ENCODE measurements at places on chromosomes 1 and 21. TPM values are rescaled to one million over a fixed set of nuclear protein-coding genes. Genes with fewer than 3 reads are reported as not detected.

DNA sequence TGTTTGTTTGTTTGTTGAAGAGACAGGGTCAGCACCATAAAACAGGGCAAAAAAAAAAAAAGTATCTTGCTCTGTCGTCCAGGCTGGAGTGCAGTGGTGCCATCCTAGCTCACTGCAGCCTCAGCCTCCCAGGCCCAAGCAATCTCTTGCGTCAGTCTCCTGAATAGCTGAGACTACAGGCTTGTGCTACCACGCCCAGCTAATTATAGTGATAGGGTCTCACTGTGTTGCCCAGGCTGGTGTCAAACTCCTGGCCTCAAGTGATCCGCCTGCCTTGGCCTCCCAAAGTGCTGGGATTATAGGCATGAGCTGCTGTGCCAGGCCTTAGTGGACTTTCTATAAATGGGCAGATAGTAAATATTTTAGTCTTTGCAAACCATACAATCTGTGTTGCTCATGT is 19.2 kb downstream of the DDI2 start:
- DNase-seq = no peak
- no peaks in the 10 kb centered on the region for H3K27me3 ChIP-seq
- H3K27ac ChIP-seq = no peak overlapping the region
- H3K4me1 ChIP-seq = no peaks in the 10 kb centered on the region
- peaks cover 69% of the 10 kb centered on the region for H3K36me3 ChIP-seq

- DNase-seq = no peak
- no peaks in the 10 kb centered on the region for H3K36me3 ChIP-seq
- no peak overlapping the region for H3K27ac ChIP-seq
- no peaks in the 10 kb centered on the region for H3K4me1 ChIP-seq
- H3K27me3 ChIP-seq = no peaks in the 10 kb centered on the region
Observed at GRCh38 chr1:26378088-26378878, 5.7 kb upstream of the ZNF683 start.

- no peak overlapping the region for H3K27ac ChIP-seq
- H3K36me3 ChIP-seq = no peaks in the 10 kb centered on the region
- H3K27me3 ChIP-seq = no peaks in the 10 kb centered on the region
Observed at GRCh38 chr1:205947024-205947423, 3.8 kb upstream of the SLC26A9 start.

- H3K27ac ChIP-seq = no peak overlapping the region
- H3K36me3 ChIP-seq = no peaks in the 10 kb centered on the region
- H3K4me3 ChIP-seq = no peak overlapping the region
- peaks cover 9% of the 10 kb centered on the region for H3K4me1 ChIP-seq
- no peaks in the 10 kb centered on the region for H3K27me3 ChIP-seq
Observed at GRCh38 chr1:111219557-111220286, 7.8 kb upstream of the CHI3L2 start.

DNA sequence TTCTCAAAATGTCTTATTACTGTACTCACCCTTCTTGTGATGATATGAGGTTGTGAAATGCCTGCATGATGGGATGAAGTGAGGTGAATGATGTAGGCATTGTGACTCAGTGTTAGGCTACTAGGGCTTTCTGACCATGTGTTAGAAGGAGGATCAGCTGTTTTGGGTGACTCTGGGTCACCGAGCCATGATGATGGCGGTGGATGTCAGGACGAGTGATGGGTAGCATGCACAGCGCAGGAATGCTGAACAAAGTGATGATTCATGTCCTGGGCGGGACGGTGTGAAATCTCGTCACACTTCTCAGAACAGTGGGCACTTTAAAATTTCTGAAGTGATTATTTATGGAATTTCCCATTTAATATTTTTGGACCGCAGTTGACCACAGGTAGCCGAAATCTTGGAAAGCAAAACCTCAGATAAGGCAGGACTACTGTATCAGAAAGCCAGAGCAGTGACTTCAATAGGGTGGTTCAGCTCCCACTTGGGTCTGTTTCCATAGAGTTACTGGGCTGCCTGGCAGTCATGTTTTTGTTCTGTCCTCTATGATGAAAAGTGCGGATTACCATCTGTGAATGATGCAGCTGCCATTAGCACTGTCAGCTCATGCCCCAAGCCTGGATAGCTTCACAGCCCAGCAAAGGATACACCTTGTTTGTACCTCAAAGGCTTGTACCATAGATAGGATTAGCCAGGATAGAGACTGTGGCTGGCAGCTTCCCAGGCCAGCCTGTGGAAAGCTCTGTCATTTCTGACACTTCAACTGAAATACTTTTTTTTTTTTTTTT is 26.6 kb downstream of the IL6R start:
- no peaks in the 10 kb centered on the region for H3K36me3 ChIP-seq
- no peak overlapping the region for H3K4me3 ChIP-seq
- peaks cover 5% of the 10 kb centered on the region for H3K4me1 ChIP-seq
- H3K27ac ChIP-seq = no peak overlapping the region

GRCh38 chr1:199168888-199169585 is 530.2 kb downstream of the PTPRC start:
- H3K27ac ChIP-seq = no peak overlapping the region
- no peaks in the 10 kb centered on the region for H3K27me3 ChIP-seq
- H3K4me3 ChIP-seq = no peak overlapping the region
- no peak for DNase-seq

DNA sequence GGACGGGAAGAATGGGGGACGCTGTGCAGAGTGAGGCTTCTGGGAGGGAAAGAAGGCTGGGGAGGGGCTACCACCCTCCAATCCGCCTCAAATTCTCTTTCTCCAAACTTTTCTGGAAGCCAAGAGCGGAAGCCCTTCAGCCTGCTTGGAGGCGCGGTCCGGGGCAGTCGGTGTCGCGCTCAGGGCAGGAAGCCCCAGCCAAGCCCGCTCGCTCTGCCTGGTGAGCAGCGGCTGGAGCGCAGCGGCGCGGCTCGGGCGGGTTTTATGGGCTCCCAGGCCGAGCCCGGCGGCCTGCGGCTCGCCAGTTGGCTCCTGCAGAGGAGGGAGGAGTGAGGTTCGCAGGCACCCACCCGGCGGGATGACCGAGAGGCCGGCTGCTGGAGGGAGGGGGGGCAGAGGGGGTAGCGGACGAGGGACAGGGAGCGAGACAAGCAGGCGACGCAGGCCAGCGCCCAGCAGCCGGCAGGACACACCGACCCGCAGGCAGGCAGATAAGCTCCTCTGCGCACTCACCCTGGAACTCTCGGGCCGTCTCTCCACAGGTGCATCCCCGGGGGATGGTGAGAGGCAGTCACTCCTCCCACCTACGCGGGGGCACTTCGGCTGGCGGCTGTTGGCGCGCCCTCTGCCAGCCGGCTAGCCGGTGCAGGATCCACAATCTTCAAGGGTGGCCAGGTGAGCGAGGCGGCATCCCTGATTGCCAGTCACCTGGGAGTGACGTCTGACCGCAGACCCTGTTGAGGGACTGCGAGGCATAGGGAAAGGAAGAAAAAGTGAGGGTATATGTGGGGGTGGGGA is at the start of gene AVPR1B:
Gene AVPR1B, minus strand, starts transcription at position 238 of the 798 bp plus-strand sequence. CDS start 498 bp downstream, outside the sequence.
- H3K4me1 ChIP-seq = peaks cover 13% of the 10 kb centered on the region
- peak within 1 kb of the TSS; percentile 72 for H3K4me3 ChIP-seq
- H3K36me3 ChIP-seq = no peaks in the 10 kb centered on the region
- H3K27me3 ChIP-seq = no peaks in the 10 kb centered on the region
- no peak for DNase-seq

DNA sequence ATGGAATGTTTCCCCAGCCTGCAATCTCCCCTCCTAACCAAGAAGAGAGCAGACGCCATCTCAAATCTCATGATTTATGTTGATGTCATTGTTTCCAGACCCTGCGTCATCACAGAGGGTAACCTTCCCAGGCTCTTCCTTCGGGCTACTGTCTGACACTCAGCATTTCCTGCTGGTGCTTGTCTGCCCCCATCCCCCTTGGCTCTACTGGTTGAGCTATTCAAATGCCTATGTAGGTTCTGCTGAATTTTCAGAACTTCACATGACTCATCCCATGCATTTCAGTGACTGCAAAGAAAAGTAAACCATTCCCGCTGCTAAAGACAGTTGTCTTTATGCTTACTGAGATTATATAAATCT is 24.8 kb upstream of the ITPKB start:
- no peak for DNase-seq
- H3K27ac ChIP-seq = no peak overlapping the region
- no peak overlapping the region for H3K4me3 ChIP-seq
- no peaks in the 10 kb centered on the region for H3K4me1 ChIP-seq
- no peaks in the 10 kb centered on the region for H3K27me3 ChIP-seq

The TOE1 gene
- 10.5 TPM for total RNA-seq

The CCDC185 gene
- not detected for total RNA-seq

The FMN2 gene
- total RNA-seq = 0.71 TPM

The ADCY10 gene
- not detected for total RNA-seq
